Mesothelial cell of epicardium (in vitro differentiated cells): ENCODE measurements at places on chromosomes 4 and X. TPM values are rescaled to one million over a fixed set of nuclear protein-coding genes. Genes with fewer than 3 reads are reported as not detected.
A peak's percentile ranks its signal among the peaks of the same experiment; 100 is the strongest.

The HPRT1 gene
- 17.8 to 21.8 TPM (median 18.3 TPM) in 3 replicates for total RNA-seq

The OPN1MW2 gene
- total RNA-seq, result not detected in 3 replicates

The LRP2BP gene
- total RNA-seq, result 1.4 to 1.9 TPM (median 1.6 TPM) in 3 replicates

The GSX2 gene
- not detected in 3 replicates for total RNA-seq

The UNC5C gene
- total RNA-seq, result 76.7 to 77.9 TPM (median 77.1 TPM) in 3 replicates

The TBX22 gene
- total RNA-seq, result 0.09 TPM in 1 of 3 replicates, not detected in the others

The CCNI gene
- 242 to 254 TPM (median 245 TPM) in 3 replicates for total RNA-seq

The EVC gene
- 48.4 to 51.4 TPM (median 49.4 TPM) in 3 replicates for total RNA-seq

The ALB gene
- 0.59 to 1.5 TPM (median 0.63 TPM) in 3 replicates for total RNA-seq

The FRYL gene
- 55.5 to 57.0 TPM (median 56.8 TPM) in 3 replicates for total RNA-seq

The PPBP gene
- not detected in 3 replicates for total RNA-seq

The ARL9 gene
- total RNA-seq, result 0.73 to 1.1 TPM (median 0.83 TPM) in 3 replicates

The PHF8 gene
- 45.2 to 53.9 TPM (median 52.2 TPM) in 3 replicates for total RNA-seq

GRCh38 chr4:54318904-54319303, 89.8 kb downstream of the PDGFRA start:
- no peak overlapping the region for H3K4me3 ChIP-seq
- H3K4me1 ChIP-seq, result no peaks in the 10 kb centered on the region
- H3K27ac ChIP-seq, result no peak overlapping the region
- DNase-seq, result no peak
- H3K27me3 ChIP-seq, result no peaks in the 10 kb centered on the region
- no peaks in the 10 kb centered on the region for H3K36me3 ChIP-seq

- H3K4me1 ChIP-seq, result peaks cover 28% of the 10 kb centered on the region
- H3K36me3 ChIP-seq, result no peaks in the 10 kb centered on the region
- DNase-seq, result peak; percentile 97
- no peaks in the 10 kb centered on the region for H3K27me3 ChIP-seq
- no peak overlapping the region for H3K27ac ChIP-seq
Measured at GRCh38 chr4:6720202-6720699, 4.3 kb downstream of the BLOC1S4 start.

DNA sequence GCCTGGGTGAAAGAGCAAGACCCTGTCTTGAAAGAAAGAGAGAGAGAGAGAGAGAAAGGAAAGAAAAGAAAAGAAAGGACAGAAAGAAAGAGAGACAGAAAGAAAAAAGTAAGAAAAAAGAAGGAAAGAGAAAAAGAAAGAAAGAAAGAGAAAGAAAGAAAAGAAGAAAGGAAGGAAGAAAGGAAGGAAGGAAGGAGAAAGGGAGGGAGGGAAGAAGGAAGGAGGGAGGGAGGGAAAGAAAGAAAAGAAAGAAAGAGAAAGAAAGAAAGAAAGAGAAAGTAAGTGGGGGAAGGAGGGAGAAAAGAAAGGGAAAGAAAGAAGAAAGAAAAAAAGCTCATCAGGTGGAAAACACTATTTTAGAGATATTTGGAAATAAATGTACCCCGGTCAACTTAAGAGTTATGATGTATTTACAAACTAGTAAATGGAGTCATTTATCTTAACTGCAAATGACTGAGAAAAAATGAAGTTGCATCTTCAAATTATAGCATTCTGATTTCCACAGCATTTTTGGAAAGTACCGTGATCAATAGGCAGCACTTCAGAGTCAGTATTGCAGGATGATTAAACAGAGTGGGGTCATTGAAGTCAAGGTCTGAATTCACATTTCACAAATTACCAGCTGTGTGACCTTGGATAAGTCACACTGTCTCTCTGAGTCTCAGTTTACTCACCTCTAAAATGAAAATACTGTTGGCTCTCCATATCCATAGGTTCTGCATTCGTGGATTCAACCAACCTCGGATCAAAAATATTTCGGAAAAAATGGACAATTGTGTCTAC, 64.1 kb upstream of the SMAD1 start:
- DNase-seq, result no peak
- no peaks in the 10 kb centered on the region for H3K36me3 ChIP-seq
- no peaks in the 10 kb centered on the region for H3K27me3 ChIP-seq
- H3K4me3 ChIP-seq, result no peak overlapping the region
- no peaks in the 10 kb centered on the region for H3K4me1 ChIP-seq
- no peak overlapping the region for H3K27ac ChIP-seq

- no peak overlapping the region for H3K4me3 ChIP-seq
- no peak for DNase-seq
- H3K4me1 ChIP-seq, result peaks cover 3% of the 10 kb centered on the region
- H3K36me3 ChIP-seq, result peaks cover 48% of the 10 kb centered on the region
Measured at GRCh38 chr4:40149960-40150385, 46.9 kb upstream of the RHOH start.

DNA sequence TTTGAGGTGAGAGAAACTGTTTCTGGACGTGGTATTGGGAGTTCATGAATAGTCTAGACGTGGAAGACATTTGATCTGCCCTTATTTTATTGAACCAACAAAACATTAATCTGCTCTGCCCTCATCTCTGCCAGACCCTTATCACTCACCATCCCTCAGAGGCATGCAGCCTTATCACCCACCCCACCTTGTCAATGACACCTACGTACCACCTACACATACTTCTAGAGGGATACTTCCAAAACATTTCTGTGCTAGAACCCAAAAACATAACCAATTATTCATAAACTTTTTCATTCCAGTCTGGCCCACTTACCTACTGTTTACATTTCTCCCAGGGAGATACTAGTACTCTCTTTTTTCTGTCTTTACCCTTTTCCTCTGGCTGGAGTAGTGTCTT, 105.2 kb downstream of the RS1 start:
- no peak overlapping the region for H3K27ac ChIP-seq
- H3K4me1 ChIP-seq, result no peaks in the 10 kb centered on the region
- peaks cover 4% of the 10 kb centered on the region for H3K36me3 ChIP-seq
- no peak for DNase-seq
- H3K27me3 ChIP-seq, result no peaks in the 10 kb centered on the region

GRCh38 chr4:63459329-63459728, 949.9 kb downstream of the TECRL start:
- H3K27ac ChIP-seq, result no peak overlapping the region
- H3K27me3 ChIP-seq, result no peaks in the 10 kb centered on the region
- H3K36me3 ChIP-seq, result no peaks in the 10 kb centered on the region
- no peak overlapping the region for H3K4me3 ChIP-seq
- no peak for DNase-seq
- no peaks in the 10 kb centered on the region for H3K4me1 ChIP-seq

- DNase-seq, result no peak
- H3K36me3 ChIP-seq, result no peaks in the 10 kb centered on the region
- no peaks in the 10 kb centered on the region for H3K27me3 ChIP-seq
- H3K27ac ChIP-seq, result no peak overlapping the region
- no peak overlapping the region for H3K4me3 ChIP-seq
- peaks cover 4% of the 10 kb centered on the region for H3K4me1 ChIP-seq
Measured at GRCh38 chrX:29196501-29196900, 609.3 kb downstream of the IL1RAPL1 start.

GRCh38 chr4:127240764-127241105, 392.0 kb upstream of the INTU start:
- no peaks in the 10 kb centered on the region for H3K36me3 ChIP-seq
- H3K27ac ChIP-seq, result no peak overlapping the region
- peaks cover 3% of the 10 kb centered on the region for H3K4me1 ChIP-seq
- H3K27me3 ChIP-seq, result no peaks in the 10 kb centered on the region

DNA sequence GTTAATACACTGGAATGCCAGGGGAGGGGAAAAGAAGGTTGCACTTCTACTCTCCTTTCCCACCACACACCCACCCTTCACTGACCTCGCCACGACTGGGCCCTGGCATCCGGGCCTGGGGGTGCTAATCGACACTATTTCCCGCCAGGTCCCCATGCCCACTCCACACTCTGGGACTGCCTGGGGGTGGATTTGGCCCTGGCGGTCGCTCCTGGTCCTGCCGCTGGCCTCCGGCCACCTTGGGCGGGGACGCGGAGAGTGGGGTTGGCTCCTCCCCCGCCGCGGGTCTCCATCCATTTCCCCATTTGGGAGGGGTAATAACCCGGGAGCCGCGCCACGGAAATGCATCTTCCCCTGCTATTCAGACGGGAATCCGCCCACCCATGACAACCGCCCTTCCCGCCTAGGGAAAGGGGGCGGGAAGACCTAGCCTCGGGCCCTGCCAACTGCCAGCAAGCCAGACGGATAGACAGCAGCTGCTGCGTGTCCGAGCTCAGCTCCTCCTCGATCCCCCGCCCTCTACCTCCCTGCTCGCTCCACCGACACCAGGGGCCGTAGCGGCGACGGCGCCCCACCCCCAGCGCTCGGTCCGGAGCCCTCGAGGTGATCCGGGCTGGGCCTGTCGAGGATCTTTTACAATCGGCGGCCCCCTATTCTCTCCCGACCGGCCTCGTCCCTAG, 78.1 kb downstream of the RLIM start:
- peak; percentile 30 for DNase-seq
- peak overlapping the region; percentile 69 for H3K4me3 ChIP-seq
- peak overlapping the region; percentile 87 for H3K27ac ChIP-seq
- peaks cover 11% of the 10 kb centered on the region for H3K4me1 ChIP-seq
- H3K36me3 ChIP-seq, result peaks cover 4% of the 10 kb centered on the region

- H3K36me3 ChIP-seq, result no peaks in the 10 kb centered on the region
- no peak overlapping the region for H3K4me3 ChIP-seq
- H3K27me3 ChIP-seq, result no peaks in the 10 kb centered on the region
- no peak overlapping the region for H3K27ac ChIP-seq
Measured at GRCh38 chrX:11792461-11793421, 34.7 kb downstream of the MSL3 start.

DNA sequence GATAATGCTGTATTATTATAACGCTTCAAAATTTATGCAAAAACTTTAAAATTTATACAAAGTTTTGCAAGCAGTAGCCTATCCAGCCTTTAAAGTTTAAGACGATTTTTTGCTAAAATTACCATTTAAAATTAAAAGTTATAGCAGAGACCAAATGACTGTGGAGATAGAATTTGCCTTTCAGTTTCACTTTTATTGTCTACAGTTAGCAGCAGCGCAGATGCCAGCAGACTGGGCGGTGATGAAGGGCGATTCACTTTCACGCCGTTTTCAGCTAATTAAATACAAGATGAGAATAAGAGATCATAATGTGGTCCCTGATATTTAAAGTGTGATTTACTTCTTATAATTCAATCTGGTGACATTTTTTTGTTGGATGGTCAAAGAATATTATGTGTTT, 1381.5 kb upstream of the ADGRL3 start:
- DNase-seq, result no peak
- no peak overlapping the region for H3K4me3 ChIP-seq
- peaks cover 9% of the 10 kb centered on the region for H3K4me1 ChIP-seq
- no peaks in the 10 kb centered on the region for H3K36me3 ChIP-seq
- no peaks in the 10 kb centered on the region for H3K27me3 ChIP-seq

- no peak overlapping the region for H3K27ac ChIP-seq
- H3K4me1 ChIP-seq, result no peaks in the 10 kb centered on the region
- peaks cover 11% of the 10 kb centered on the region for H3K36me3 ChIP-seq
- H3K27me3 ChIP-seq, result no peaks in the 10 kb centered on the region
- no peak overlapping the region for H3K4me3 ChIP-seq
- no peak for DNase-seq
Measured at GRCh38 chr4:11286533-11286932, 142.2 kb downstream of the HS3ST1 start.

GRCh38 chrX:149825424-149825823, 43.7 kb downstream of the MAGEA9 start:
- H3K4me3 ChIP-seq, result no peak overlapping the region
- H3K27me3 ChIP-seq, result no peaks in the 10 kb centered on the region
- no peak for DNase-seq
- no peaks in the 10 kb centered on the region for H3K36me3 ChIP-seq

DNA sequence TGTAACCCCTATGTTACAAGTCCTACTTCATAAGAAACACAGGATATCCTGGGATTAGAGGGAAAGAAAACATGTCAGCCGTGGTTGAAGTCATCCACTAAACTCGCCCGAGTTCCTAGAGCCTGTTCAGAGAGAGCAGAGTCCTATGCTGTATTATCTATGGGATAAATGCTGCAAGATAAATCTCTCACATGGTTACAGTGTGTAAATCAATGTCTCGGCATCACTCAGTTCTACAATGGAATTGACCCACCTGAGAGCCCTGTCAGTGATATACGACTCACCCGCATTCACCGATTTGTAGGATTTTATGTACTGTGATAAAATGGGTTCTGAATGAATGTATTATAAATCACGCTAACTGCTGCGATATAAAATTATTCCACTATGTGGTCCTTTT, 127.8 kb upstream of the ANXA3 start:
- peaks cover 26% of the 10 kb centered on the region for H3K36me3 ChIP-seq
- no peak for DNase-seq
- H3K27me3 ChIP-seq, result no peaks in the 10 kb centered on the region
- no peak overlapping the region for H3K27ac ChIP-seq

- peaks cover 11% of the 10 kb centered on the region for H3K27me3 ChIP-seq
- H3K36me3 ChIP-seq, result no peaks in the 10 kb centered on the region
- H3K4me1 ChIP-seq, result no peaks in the 10 kb centered on the region
- H3K4me3 ChIP-seq, result no peak overlapping the region
- no peak for DNase-seq
Measured at GRCh38 chr4:20868108-20868507, 167.8 kb downstream of the PACRGL start.

GRCh38 chrX:123731987-123732669, 724 bp downstream of the THOC2 start:
- no peak for DNase-seq
- peak overlapping the region; percentile 91 for H3K4me3 ChIP-seq
- no peaks in the 10 kb centered on the region for H3K27me3 ChIP-seq
- H3K27ac ChIP-seq, result peak overlapping the region; percentile 96
- H3K4me1 ChIP-seq, result peaks cover 25% of the 10 kb centered on the region
- peaks cover 2% of the 10 kb centered on the region for H3K36me3 ChIP-seq

- DNase-seq, result no peak
- H3K4me1 ChIP-seq, result no peaks in the 10 kb centered on the region
- no peaks in the 10 kb centered on the region for H3K36me3 ChIP-seq
- no peak overlapping the region for H3K27ac ChIP-seq
Measured at GRCh38 chrX:141936080-141936479, 32.4 kb downstream of the MAGEC1 start.

DNA sequence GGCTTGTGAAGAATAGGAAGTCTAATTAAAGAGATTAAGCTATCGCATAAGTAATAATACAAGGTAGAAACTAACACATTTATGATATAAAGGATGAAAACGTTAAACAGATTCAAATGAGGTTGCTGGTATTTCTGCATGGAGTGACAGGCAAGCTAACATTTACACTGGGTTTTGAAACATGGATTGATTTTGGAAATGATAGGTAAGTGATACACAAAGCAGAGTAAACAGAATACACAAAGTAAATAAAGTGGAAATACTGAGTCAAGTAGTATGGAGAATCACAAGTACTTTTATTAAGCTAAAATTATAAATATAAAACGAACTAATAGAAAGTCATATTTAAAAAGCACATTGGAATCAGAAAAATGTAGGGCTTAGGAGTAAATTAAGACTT, 665.3 kb downstream of the STPG2 start:
- H3K27ac ChIP-seq, result no peak overlapping the region
- H3K4me3 ChIP-seq, result no peak overlapping the region
- H3K36me3 ChIP-seq, result peaks cover 2% of the 10 kb centered on the region
- H3K27me3 ChIP-seq, result no peaks in the 10 kb centered on the region

DNA sequence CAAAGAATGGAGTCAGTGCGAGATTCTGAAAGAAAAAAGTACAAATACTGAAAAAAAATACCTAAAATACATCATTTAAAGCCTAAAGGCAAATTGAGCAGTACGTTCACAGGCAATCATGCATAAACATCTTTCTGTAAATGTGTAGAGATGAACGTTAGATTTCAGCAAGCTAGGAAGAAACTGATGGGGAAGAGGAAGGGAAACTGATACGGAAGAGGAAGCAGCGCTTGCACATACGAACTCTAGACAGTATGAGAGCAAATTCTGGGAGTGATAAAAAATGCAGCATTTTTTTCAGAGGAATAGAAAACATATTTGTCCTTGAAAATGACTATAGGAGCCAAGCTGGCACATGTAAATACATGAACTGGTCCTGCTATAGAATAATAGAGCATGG, 9.4 kb downstream of the ANKRD50 start:
- H3K4me3 ChIP-seq, result no peak overlapping the region
- no peak for DNase-seq
- H3K4me1 ChIP-seq, result peaks cover 51% of the 10 kb centered on the region
- H3K36me3 ChIP-seq, result peaks cover 41% of the 10 kb centered on the region
- H3K27ac ChIP-seq, result peak overlapping the region; percentile 4
